Bladder microvascular endothelial cell (primary cell): ENCODE measurements at places on chromosomes 5 and 9. TPM values are rescaled to one million over a fixed set of nuclear protein-coding genes. Genes with fewer than 3 reads are reported as not detected.

Gene ARHGEF39
- 0.65 and 1.5 TPM in 2 replicates for total RNA-seq

Gene SNCAIP
- total RNA-seq, result 30.0 and 75.6 TPM in 2 replicates

Gene SLCO6A1
- total RNA-seq, result not detected in 2 replicates

Gene SYK
- total RNA-seq, result not detected in 2 replicates

Gene PSD2
- under 0.01 TPM in 1 of 2 replicates, not detected in the other for total RNA-seq

Gene CCDC171
- 0.69 and 1.1 TPM in 2 replicates for total RNA-seq

Gene LURAP1L
- 5.7 and 11.3 TPM in 2 replicates for total RNA-seq

Gene ARAP3
- total RNA-seq, result 26.2 and 58.8 TPM in 2 replicates

Gene DBH
- not detected in 2 replicates for total RNA-seq

Gene FAT2
- under 0.01 TPM in 1 of 2 replicates, not detected in the other for total RNA-seq

Gene EMB
- under 0.01 and 0.25 TPM in 2 replicates for total RNA-seq

Gene UAP1L1
- total RNA-seq, result 12.1 and 23.3 TPM in 2 replicates

Gene NR5A1
- not detected in 2 replicates for total RNA-seq

Gene PCDHA5
- under 0.01 TPM in 1 of 2 replicates, not detected in the other for total RNA-seq

Gene COL15A1
- total RNA-seq, result 18.3 and 28.2 TPM in 2 replicates

Gene EPB41L4B
- total RNA-seq, result 0.16 and 0.57 TPM in 2 replicates

Gene CAPSL
- total RNA-seq, result not detected in 2 replicates

Gene RNF183
- not detected in 2 replicates for total RNA-seq

Gene DAB2IP
- 16.7 and 33.6 TPM in 2 replicates for total RNA-seq

Gene PALM2AKAP2
- 0.06 and 0.16 TPM in 2 replicates for total RNA-seq

Gene PCDHGA6
- total RNA-seq, result 1.5 and 4.1 TPM in 2 replicates

Gene GABRA6
- not detected in 2 replicates for total RNA-seq

Gene SLC34A3
- not detected in 2 replicates for total RNA-seq
